ENCODE measurements at places on chromosomes 7 and 10.

- DNase-seq, result no peak
Measured at GRCh38 chr10:47139121-47139520, 160.9 kb upstream of the GDF10 start.

GRCh38 chr10:77588886-77589285 lies 48.7 kb downstream of the KCNMA1 start:
- no peak for DNase-seq

GRCh38 chr10:62839590-62839989 lies 23.4 kb upstream of the EGR2 start:
- no peak for DNase-seq

DNA sequence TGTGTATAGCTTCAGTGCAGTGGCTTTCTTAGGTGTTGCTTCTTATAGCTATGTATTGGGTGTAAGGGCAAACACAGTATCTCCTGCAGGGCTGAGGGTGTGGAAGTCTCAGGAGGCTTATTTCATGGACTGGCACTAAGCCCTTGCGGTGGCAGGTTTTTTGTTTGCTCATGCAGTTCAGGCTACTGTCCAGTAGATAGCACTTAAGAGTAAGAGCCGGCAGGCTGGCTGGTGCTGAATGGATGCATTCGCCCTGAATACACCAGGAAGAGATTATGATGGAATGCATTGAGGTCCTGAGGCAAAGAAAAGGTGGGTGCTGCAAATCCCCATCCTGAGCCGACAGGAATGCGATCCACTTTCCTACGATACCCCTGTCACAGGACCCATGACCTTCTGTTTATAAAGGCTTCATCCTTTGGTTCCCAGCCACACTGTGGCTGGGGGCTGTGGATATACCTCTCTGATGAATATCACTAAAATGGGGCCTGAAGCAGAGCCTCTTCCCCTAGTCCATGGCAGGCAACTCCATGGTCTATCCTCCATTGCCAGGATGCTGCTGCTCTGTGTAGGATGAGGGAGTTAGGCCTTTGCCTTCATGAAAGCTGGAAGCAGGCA lies 44.9 kb downstream of the ANXA8 start:
- DNase-seq, result no peak

DNA sequence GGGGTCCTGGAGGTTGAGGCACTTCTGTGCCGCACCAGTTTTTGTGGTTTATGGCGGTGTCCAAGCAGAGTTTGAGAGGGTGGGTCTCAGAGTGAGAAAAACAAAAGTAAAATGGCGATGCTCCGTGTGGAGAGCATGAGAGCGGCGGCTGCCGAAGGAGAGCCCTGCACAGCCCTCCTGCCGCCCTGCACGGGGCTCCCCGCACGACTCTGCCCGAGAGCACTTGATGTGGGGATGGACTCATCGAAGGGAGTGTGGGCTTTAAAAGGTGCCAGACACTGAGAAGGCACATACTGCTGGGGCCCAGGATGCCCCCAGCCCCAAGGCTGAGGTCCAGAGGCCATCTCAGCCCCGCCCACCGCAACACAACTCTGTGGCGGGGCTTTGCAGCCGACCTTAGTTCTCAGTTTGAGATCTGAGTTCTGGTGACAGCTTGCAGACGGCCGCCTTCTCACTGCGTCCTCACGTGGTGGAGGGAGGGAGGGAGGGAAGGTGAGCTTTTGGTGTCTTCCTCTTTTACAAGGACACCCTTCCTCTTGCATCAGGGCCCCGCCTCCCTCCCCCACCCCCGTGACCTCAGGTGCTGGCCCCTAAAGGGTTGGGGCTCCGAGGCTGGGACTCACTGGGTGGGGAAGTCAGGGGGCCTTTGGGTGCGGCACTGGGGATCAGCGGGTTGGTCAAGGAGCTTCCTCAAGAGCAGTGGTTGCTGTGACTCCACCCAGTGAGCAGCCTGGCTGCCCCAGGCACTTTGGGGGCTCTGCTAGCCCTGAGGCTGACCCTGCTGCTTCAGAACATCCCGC lies 69.1 kb downstream of the NKX6-2 start:
- no peak for DNase-seq

DNA sequence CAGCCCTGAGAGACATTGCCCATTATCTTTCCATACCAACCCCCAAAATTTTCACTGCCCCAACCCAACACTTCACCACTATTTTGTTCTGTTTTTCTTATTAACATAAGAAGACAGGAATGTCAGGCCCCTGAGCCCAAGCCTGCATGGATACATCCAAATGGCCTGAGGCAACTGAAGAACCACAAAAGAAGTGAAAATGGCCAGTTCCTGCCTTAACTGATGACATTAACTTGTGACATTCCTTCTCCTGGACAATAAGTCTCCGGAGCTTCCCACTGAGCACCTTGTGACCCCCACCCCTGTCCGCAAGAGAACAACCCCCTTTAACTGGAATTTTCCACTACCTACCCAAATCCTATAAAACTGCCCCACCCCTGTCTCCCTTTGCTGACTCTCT lies 1076.4 kb upstream of the GHITM start:
- DNase-seq, result no peak

GRCh38 chr7:102279537-102280400 lies 6.9 kb upstream of the SH2B2 start:
- peak; percentile 81 for DNase-seq

DNA sequence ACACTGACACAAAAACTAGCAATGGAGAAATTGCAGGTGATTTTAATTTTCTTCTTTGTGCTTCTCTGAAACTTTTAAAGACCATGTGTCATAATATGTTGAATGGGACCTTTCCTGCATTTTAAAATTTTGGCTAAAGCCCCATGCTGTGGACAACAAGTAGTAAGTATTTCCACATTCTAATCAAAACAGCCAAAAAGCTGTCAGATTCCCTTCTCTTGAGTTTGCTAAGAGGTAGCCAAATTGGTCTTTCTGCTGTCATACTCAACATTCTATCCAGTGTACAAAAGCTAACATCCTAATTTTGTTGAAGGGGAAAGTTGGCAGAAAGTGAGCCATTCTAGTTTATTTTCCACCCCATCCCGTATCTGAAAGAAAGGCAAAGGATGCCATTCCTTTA lies 447.6 kb downstream of the TFEC start:
- DNase-seq, result no peak

GRCh38 chr7:2984091-2984490 lies 59.6 kb downstream of the CARD11 start:
- DNase-seq, result no peak

DNA sequence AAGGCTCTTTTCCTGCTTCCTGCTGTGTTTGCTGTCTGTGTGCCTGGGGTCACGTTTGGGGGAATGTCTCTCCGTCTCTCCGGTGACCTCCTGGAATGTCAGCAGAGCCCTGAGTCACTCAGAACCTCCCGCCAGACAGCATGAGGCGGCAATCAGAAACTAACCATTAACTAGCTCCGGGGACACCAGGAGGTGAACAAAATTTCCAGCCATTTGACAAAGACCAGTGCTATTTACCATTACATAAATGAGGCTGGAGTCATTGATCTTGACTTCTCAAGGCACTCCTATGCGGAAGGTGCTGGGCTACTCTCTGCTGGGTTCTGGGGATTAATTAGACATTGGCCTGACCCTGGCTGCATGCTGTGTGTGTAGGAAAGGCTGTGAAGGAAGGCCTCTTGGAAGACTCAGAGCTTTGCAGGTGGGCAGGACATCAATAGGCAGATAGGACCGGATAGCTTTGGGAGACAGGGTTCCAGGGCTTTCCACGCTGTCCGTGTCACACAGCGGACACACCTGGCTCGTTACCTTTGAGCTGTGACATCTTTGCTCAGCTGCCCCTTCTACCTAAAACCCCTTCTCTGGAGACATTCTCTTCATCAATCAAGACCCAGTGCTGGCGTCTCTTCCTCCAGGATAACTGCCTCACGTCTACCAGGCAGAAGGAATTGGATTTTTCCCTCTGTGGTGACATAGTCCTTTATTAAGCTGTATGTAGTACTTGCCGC lies 77.0 kb downstream of the PFKFB3 start:
- DNase-seq, result no peak

DNA sequence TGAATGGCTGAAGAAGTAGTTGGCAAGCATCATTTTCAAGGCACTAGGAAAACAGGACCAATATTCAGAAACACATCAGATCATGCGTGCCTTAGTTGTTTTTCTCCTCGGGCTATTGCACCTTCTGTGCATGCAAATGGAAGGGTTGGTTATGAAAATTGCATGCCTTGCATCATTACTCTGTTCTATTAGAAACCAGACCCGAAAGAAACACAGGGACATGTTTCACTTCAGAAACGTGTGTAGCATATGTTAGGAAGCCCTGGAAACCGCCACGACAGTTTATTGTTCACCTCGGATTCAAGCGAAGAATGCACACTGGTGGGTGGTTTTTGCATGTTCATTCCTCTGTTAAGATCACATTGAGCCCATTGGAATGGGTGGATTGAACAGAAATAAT lies 214.7 kb downstream of the FRMD4A start:
- DNase-seq, result peak; percentile 29

- no peak for DNase-seq
Measured at GRCh38 chr10:98382691-98383101, 32.3 kb downstream of the PYROXD2 start.

DNA sequence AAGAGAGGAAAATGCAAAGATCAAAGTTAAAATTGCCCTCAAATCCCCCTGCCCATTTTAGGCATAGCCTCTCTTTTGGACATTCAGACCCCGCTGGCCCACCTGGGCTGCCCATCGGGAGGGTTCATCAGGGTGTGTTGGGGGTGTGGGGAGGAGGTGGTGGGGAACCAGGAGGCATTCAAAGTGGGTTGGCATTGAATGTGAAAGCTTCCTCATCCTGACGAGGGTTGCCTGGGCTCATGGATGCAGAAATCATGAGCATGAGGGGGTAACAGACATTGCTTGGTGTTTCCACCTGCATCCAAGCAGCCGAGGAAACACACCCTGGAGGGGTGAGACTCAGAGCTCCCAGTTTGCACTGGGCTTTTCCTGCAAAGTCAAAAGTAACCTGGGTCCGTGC lies 20.6 kb downstream of the BTBD16 start:
- no peak for DNase-seq

DNA sequence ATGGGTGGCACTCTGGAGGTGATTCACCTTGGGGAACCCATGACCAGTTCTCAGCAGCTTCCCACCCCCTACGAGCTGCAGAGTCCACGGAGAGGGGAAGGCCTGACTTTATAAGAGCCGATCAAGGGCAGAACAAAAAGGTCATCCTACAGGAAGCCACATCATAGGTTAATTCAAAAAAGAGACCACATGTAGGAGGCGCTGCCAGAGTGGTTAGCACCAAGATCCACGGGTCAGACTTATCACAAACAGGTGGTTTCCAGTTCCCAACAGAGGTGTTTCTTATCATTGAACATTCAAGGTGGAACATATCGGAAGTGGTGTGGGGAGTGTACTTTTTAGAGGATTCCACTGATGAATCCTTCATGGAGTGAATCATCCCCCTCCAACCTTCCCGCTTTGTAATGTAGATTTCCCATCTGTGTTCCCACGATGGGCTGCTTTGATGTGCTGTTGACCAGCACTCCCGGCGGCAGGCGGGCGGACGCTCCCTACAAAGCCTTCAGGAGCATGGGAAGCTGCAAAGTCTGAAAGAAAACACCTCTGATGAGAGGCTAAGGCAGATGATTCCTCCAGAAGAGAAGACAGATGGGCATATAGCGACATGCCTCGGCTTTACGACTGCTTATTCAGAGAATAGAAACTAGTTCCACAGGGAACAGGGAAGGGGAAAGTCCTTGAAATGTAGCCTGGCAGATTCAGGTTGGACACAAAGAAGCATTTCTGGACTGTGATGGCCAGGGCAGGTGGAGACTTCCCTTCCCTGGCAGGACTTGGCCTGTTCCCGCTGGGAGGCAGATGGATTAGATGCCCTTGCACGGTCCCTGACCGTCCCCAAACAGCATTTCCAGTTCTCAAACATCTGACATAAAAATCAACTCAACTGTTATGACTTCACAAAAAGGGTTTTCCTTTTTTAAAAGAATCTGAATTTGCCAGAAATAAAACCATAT lies 66.5 kb downstream of the AFAP1L2 start:
- no peak for DNase-seq

- no peak for DNase-seq
Measured at GRCh38 chr10:123496996-123497660, 169.0 kb upstream of the GPR26 start.

- no peak for DNase-seq
Measured at GRCh38 chr7:8161364-8161828, 100.6 kb downstream of the ICA1 start.

DNA sequence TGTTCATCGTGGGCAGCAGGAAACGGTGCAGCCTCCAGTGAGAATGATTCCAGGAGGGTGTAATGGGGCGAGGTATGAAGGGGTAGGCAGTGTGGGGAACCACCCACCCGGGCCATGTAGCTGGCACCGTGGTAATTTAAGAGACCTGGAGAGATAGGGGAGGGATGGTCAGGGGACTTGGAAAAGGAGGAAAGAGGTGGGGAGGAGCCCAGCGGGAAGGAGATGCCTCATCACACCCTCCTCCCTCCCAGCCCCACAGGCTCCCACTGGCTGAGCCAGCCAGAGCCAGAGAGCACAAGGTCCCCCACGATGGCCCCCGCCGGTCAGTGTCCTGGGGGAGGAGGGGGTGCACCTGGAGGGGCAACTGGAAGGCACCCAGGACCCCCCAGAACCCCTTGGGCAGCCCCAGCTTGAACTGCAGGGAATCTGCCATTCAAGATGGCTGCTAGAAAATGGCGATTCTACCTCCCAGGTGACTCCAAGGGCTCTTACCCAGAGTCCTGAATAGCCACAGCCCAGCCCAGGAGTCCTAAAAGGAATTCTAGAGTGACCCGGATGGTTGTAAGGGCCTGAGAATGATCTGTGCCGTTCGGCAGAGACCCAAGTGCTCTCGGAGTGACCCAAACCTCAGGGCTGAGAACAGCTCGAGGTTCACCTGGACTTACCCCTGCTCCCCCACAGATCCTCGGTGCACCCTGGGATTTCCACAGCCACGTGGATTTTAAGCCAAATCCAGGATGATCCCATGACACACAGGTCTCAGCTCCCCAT lies 28.8 kb downstream of the CALML3 start:
- DNase-seq, result no peak

GRCh38 chr10:103648636-103649532 lies 155.4 kb downstream of the NEURL1 start:
- DNase-seq, result no peak

DNA sequence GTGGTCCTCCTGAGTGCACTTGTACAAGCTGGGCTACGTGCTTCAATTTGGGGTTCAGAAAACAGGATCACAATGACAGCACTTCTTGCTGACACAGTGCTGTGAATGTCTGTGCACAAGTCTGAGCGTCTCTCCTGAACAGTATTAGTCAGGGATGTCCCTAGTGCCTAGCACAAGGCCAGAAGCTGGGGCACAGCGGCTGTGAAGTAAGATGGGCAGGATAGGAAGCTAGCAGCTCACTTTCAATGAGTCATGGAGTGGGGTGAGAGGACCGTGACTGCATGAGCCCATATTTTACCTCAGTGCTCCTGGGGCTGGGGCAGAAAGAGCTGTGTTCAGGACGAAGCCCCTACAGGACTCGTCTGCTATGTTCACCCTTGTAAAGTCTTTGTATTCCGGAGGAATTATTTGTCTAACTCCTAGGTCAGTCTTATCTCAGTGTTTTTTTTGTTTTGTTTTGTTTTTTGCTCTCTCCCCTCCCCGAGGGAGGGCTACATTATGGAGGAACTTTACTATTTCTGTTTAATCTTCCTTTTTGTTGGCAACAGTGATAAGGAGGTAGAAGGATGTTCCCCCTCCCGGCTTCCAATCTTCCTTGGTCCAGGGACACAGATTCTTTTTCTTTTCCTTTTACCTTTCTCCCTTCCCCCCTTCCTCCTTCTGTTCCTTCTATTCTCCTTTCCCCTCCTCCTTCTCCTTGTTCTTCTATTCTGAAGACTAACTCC lies 2.8 kb upstream of the LRMDA start:
- no peak for DNase-seq

Data from germinal center (tissue), 1 donor.